Left kidney (tissue), 8 donors: ENCODE measurements at places on chromosomes 3 and 15. TPM values are rescaled to one million over a fixed set of nuclear protein-coding genes. Genes with fewer than 3 reads are reported as not detected.

DNA sequence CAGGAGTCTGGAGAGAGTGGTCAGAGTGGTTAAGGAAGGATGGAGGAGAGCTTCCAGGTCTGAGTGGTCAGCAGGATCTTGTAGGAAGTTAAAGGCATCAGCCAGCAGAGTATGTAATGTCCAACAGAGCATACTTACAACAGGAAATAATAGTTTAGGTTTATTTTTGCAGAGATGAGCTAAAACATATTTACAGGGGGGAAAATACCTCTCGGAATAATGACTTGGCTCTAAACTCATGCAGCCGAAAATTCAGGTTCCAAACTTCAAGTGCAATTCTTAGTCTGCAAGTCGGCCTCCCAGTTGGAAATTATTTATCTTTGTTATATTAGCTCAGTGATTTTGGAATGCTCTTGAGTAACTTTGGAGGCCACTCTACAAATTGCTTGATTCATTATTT is 385.0 kb upstream of the C2CD4B start:
- no peak for DNase-seq

- DNase-seq = no peak
Measured at GRCh38 chr3:197309528-197310361, 11.3 kb upstream of the DLG1 start.

DNA sequence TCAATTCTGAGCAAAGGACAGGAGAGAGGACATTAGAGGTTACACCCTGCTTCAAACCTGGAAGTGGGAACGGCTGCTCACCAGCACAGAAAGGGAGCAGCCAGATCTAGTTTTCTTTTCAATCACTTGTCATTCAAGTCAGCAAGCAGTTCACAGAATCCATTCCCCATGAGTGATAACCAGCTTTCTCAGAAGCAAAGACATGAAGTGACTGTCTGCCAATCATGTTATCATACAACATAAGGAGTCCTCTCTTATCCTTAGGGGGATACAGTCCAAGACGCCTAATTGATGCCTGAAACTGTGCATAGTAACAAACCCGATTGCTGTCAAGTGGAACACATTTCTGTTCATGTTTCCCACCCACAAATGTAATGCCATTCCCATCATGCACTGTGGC is 54.7 kb downstream of the FAM98B start:
- no peak for DNase-seq

- no peak for DNase-seq
Measured at GRCh38 chr3:155647206-155647605, 97.7 kb downstream of the PLCH1 start.

- DNase-seq = peak; percentile 53
Measured at GRCh38 chr3:120203016-120203415, 82.0 kb downstream of the GPR156 start.

GRCh38 chr15:68640791-68641331 is 62.1 kb downstream of the CORO2B start:
- no peak for DNase-seq

DNA sequence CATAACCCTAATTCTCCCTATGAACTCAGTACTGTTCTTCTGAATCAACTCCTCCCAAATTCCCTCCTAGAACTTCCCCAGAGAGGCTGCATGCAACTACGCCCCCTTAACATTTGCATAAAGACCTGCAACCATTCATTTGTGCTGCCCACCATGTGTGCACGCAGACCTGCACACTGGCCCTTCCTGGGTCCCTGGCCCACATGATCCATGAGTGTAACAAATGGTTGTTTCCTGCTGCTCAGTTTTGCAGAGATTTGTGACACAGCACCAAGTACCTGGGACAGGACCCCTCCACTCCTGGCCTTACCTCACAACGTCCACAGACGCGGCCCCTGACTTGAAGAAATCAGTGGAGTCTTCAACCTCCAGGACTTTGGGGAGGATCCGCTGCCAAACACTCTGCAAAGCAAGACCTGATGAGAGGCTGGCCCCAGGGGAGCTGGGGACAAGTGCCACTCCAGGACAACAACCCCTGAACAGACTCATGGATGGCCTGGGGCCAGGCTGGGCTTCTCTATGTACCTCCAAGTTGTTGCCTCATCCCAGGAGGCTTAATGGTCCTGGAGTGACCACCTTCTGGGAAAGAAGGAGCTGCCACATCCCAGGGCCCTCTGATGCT is 33.8 kb downstream of the ALDH1L1 start:
- DNase-seq = no peak

DNA sequence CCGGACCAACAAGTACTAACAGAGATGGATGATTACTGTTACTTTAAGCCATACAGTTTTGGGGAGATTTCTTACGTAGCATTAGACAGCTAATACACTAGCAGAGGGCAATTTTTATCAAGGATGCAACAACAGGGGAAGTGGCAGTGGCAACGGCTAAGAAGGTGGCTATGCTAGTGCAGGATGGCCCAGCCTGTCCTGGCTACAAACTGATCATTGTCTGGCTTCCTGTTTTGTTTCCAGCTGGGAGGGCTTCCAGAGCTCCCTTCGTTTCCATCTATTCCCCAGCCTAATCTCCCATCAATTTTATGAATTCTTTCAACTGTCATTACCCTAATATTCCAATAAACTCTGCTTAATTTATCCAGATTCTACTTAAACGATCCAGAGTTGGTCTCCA is 16.0 kb upstream of the PLA2G4F start:
- DNase-seq = no peak

DNA sequence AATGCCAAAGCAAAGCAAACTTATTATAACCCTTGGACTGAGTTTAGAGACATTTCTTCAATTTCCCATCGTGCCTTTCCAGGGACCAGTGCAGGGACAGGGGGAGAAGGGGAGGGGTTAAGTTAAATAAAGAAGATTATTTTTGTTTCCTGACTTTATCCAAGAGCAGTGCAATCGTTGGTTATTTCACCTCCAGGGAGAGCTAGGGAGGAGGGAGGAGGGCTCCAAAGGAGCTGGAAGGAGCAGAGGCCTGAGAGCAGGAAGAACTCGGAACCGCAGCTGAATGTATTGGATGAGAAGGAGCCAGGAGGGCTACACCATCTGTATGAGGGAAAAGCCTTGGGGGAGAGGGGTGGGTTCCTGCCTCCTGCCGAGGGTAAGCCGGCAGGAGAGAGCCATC is 20.7 kb downstream of the HAPLN3 start:
- DNase-seq = no peak

DNA sequence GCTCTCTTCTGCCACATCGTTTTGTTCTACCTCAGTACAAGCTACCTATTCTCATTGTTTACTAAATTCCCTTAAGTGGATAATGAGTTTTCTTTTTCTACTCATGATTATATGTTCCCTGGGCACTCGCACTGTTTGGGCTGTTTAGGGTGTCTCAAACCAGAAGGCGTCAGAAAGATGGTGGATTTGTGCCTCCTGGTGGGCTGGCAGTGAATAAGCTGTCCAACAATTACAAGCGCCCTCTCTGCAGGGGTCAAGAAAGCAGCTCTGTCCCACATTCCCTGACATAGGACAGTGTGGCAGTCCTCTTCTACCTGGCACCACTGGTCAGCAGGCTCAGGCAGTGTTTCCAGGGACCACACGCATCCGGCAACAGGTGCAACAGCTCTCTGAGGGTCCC is 173.4 kb upstream of the PPP2R3A start:
- no peak for DNase-seq

GRCh38 chr15:74653426-74654102 is 37.9 kb downstream of the CLK3 start:
- no peak for DNase-seq

- DNase-seq = no peak
Measured at GRCh38 chr15:80450811-80451321, 46.7 kb downstream of the ARNT2 start.

- no peak for DNase-seq
Measured at GRCh38 chr3:42637001-42637400, 16.5 kb upstream of the ZBTB47 start.

DNA sequence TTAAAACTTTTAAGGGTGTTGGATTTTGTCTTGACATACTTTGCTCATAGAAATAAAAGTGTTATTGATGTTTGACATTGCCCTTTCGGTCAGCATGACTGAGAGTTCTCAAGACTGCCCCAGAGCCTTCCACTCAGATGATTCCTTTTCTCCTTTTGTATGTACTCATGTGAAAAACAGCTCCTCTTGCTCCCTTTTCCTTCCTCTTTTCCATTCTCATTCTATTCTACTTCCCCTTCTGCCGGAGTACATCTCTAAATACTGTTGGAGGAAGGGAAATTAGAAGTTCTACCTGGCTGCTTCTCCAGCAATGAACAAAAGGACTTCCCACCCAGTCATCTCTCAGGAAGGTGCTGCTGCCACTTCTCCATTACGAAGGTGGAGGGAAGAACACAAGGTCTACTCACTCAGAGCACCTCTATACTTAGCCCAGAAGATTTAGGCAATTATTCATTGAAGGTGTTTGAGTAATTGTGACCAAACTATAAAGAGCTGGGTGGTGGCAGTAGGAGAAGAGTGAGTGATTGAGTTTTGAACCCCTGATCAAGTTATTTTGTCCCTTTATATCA is 163.8 kb upstream of the MBNL1 start:
- DNase-seq = no peak

DNA sequence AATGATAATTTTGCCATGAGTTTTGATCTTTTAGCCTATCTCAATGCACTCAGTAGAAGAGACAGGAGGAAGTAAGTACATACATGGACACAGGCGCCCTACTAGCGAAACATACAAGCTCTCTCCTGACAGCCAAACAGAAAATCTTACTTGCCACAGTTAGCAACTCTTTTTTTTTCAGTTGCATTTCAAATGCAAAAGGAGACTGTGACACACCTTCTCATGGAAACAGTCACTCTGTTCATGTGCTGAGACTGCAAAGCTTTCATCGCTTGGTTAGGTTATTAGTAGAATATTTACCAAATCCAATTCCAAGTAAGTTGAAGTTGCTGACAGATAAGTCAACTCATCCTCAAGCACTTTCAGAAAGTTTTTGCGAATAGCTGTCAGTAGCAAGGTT is 223.3 kb downstream of the FOXP1 start:
- DNase-seq = no peak

DNA sequence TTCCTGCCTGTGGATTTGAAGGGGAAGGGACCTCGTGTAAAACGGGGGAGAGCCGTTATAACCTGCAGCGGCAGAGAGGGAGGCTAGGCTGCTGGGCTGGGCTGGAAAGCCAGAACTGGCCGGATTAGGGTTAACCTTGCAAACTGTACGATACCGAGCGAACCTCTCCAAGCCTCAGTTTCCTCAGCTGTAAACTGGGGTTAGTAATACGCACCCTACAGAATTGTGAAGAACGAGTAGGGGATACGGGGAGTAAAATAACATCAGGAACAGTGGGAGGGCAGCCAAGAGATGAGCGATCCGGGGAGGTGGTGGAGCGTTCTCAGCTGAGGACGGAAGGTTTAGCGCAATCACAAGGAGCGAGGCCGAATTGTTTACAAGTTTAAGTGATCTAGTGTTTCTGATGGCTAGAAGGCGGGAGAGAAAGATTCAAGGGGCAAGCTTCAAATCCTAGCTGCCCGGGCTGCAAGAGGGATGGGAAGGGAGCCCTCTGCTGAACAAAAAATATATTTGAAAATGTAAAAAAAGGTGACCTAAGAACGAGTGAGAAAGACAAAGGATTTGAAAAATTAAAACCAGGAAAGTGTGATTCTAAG is 768 bp upstream of the SEMA5B start:
- DNase-seq = peak; percentile 78

DNA sequence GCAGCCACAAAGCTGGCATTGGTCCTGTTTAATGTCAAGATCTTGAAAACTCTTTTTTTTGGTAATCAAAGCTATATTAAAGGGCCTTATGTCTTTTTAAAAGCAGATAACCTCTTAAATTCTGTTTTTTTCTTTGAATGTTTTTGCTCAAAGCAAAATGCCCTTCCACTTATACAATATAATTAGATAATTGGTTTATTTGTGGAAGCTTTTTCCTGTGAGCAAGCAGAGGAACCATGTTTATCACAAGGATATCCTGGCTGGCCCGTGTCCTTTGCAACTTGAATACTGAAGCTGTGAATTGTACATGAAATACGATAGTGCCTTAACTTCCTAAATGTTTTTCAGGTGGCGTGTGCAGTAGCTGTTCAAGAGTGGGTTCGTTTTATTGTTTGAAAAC is 2.6 kb downstream of the ST3GAL6 start:
- no peak for DNase-seq

GRCh38 chr15:68815598-68815997 is 5.1 kb downstream of the ANP32A start:
- DNase-seq = no peak

- DNase-seq = no peak
Measured at GRCh38 chr3:86046436-86047136, 944.4 kb downstream of the VGLL3 start.

DNA sequence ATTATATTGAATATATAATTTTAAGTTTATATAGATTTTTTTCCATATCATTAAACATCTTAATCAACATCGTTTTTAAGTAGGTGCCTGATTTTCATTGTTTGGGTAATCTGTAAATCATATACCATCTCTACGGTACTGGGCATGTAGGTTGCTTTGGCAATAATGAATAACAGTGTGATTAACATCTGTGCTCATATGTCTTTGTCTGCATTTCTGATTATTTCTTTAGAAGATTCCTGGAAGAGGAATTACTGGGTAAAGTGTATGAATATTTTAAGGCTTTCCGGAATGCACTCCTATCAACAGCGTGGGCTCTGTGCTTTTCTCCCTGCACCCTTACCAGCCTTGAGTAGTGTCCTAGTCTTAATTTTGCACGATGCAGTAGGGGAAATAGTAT is 119.8 kb upstream of the LIPC start:
- DNase-seq = no peak

DNA sequence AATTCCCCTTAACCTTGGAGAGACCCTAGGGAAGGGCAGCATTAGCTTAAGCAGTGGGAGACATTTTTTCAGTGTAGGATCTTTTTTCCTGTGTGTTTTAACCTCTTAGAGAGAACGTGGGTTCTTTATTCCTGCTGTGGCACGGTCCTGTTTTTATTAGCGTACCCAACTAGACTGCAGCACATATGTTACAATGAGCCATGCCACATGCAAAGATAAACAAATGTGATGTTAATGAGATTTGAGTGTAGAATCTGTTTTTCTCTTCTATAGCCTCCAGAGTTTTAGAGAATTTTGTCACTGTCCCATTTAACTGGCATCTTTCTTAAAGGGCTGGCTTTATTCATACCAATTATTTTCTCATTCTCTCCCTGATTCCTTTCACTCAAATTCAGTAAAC is 347.5 kb downstream of the CNTN4 start:
- DNase-seq = no peak

GRCh38 chr15:69926006-69926405 is 171.7 kb downstream of the TLE3 start:
- no peak for DNase-seq

The KLHL6 gene
- polyA plus RNA-seq = 1.1 TPM

The ZNF662 gene
- 51.6 TPM for polyA plus RNA-seq

The MRPS25 gene
- polyA plus RNA-seq = 102 TPM

The MRAS gene
- polyA plus RNA-seq = 29.7 TPM

The CMSS1 gene
- 47.6 TPM for polyA plus RNA-seq

The SPATA16 gene
- not detected for polyA plus RNA-seq

The GREM1 gene
- polyA plus RNA-seq = 0.52 TPM

The CHRM5 gene
- polyA plus RNA-seq = 0.35 TPM

The IL16 gene
- polyA plus RNA-seq = 4.9 TPM

The AKAP13 gene
- 101 TPM for polyA plus RNA-seq

The INAFM2 gene
- 15.6 TPM for polyA plus RNA-seq
